ENCODE measurements at places on chromosomes 2 and 18.
A peak's percentile ranks its signal among the peaks of the same experiment; 100 is the strongest.

- DNase-seq: no peak
These were observed 52.7 kb upstream of the CCDC68 start for GRCh38 chr18:55012008-55012407.

DNA sequence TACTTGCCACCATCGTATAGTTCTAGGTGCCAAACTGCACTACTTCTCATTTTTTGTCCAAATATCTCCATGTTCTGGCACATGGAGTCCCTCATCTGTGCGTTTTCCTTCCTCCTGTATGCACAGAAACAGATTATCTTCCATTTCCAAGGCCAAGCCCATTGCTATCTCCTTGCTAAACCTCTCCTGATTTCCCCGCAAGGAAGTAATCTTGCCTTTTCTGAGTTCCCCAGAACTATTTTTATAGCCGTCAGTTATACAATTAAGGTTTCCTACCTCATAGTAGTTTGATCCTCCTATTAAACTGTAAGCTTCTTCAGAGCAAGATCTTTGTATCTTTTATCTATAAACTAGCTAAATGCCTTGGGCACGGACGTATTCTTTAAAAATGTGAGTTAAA, 7.2 kb downstream of the DSG2 start:
- no peak for DNase-seq

- peak; percentile 68 for DNase-seq
These were observed 61.3 kb upstream of the PGAP1 start for GRCh38 chr2:196987649-196988364.

- no peak for DNase-seq
These were observed 36.1 kb downstream of the MARCO start for GRCh38 chr2:118978064-118978463.

GRCh38 chr2:100796499-100797100, 23.3 kb upstream of the NPAS2 start:
- no peak for DNase-seq

DNA sequence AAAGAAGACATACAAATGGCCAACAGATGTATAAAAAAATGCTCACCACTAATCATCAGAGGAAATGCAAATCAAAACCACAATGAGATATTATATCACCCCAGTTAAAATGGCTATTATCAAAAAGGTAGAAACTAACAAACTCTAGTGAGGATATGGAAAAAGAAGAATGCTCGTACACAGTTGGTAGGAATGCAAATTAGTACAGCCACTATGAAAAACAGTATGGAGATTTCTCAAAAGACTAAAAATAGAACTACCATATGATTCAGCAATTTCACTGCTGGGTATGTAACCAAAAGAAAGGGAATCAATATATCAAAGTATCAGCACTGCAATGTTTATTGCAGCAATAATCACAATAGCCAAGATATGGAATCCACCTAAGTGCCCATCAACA, 519.3 kb upstream of the HNMT start:
- DNase-seq: no peak

- no peak for DNase-seq
These were observed 3.2 kb downstream of the TSHZ1 start for GRCh38 chr18:75213611-75214331.

DNA sequence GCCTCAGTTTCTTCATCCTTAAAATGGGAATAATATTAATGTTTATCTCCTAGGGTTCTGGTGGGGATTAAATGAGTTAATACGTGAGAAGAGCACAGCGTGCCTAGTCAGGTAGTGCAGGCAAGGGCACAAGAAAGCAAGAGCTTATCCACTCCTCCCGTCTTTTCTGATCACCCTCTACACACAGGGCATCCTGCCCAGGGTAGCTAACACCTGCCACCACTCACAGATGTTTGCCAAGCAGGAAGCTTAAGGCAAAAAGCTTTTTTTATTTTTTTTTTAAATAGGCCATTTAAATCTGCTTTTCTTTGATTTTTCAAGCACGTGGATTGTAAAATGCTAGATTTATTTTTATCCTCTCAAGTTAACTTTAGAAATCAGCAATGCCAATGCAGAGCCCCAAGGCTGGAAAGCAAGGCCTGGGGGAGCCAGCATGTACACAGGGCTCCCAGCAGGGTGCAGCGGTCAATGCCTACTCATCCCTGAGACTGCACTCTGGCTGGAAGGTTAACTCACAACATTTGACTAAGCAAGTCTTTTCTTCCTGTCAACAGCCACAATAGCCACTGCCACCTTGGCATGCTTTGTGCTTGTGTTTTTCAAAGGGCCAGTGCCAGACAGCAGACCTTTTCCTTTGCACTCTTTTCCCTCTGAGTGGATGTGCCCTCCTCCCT, 86.5 kb upstream of the ACAA2 start:
- no peak for DNase-seq

GRCh38 chr18:6785001-6785400, 55.5 kb downstream of the ARHGAP28 start:
- no peak for DNase-seq

DNA sequence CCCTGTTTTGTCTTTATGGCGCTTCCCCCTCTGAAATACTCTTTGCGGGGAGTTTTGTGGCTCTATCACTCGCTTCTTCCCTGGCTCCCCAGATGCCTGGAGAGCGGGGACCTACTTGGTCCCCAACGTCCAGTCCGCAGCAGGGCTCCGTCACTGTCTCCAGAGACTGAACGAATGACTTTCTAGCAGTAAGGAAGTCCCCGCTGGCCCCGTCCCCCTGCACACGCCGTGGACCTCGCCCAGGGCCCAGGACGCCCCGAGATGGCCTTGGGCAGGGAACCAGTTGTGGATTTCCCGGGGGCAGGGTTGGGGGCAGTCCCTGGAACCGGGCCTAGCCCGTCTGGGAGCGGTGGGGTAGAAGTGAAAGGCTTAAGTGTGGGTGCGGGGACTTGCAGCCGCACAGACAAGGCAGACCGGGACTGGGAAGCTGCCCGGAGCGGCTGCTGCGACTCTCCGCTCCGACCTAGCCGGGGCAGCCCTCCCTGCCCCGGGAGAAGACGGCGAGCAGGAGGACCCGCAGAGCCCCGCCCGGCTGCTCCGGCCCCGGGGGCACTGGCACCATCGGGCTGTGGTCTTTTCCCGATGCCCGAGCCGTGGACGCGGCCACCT, 821 bp upstream of the EPHA4 start:
- DNase-seq: no peak

DNA sequence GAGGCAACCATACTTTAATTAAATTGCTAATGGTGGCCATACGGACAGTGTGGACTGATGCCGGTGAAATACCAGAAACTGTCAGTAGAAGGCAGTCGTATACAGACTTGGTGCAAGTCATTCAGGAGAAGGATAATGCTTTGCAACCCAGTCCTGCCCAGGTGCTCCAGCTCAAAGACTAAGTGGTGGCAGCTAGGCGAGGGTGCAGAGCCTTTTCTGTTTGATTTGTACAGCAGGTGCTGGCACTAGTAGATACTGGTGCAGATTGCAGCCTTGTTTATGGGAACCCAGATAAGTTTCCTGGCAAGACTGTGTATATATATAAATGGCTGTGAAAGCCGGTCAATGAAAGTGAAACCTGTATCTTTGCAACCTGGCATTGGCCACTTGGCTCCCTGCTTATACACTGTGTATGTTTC, 208.3 kb upstream of the SYT4 start:
- DNase-seq: no peak

DNA sequence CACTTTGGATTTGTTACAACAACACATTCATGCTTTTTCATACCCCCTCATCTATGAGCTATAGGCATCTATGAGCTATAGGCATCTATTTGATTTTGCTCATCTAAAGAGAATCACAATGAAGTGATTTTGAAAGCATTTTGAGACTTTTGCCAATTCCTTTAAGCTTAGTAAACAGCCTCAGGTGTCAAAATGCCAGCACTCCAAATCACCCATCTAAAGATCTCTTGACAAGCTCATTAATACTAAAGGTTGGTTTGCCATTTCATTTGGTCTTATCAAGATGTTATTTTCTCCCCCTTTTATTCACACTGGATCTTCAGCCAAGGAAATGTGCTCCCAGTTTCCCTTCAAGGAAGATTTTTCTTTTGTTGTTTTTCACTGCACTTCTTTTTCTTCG, 110.7 kb upstream of the TLK1 start:
- no peak for DNase-seq

Measured in right atrium auricular region (tissue), 2 donors.